ENCODE measurements at places on chromosomes 7 and 10. TPM values are rescaled to one million over a fixed set of nuclear protein-coding genes. Genes with fewer than 3 reads are reported as not detected.

- peak; percentile 2 for DNase-seq
These were observed 126.1 kb downstream of the FAM204A start for GRCh38 chr10:118216020-118216419.

Gene HOXA2
- 0.84 TPM for total RNA-seq

Gene PAX2
- not detected for total RNA-seq

Gene CYP26A1
- total RNA-seq = not detected

GRCh38 chr10:4607681-4608080, 218.3 kb upstream of the AKR1E2 start:
- no peak for DNase-seq

Gene VIPR2
- total RNA-seq = not detected

DNA sequence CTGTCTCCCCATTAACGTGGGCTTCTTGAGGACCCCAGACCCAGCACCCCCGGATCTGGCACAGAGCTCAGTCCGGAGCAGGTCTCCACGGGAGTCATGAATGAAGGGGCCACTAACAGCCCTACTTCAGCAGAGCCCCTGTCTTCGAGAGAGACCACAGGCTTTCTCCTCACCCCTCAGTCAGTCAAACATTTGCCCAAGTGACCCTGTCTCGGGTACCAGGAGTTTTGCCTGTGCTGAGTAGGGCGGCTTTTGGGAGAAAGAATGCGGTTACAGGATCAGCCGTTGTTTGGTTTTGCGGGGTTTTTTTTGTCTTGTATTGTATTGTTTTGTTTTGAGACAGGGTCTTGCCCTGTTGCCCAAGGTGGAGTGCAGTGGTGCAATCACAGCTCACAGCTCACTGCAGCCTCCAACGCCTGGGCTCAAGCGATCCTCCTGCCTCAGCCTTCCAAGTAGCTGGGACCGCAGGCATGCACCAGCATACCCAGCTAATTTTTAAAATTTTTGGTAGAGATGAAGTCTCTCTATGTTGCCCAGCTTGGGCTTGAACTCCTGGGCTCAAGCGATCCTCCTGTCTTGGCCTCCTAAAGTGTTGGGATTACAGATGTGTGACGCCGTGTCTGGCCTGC, 16.5 kb downstream of the ADAP1 start:
- DNase-seq = no peak

DNA sequence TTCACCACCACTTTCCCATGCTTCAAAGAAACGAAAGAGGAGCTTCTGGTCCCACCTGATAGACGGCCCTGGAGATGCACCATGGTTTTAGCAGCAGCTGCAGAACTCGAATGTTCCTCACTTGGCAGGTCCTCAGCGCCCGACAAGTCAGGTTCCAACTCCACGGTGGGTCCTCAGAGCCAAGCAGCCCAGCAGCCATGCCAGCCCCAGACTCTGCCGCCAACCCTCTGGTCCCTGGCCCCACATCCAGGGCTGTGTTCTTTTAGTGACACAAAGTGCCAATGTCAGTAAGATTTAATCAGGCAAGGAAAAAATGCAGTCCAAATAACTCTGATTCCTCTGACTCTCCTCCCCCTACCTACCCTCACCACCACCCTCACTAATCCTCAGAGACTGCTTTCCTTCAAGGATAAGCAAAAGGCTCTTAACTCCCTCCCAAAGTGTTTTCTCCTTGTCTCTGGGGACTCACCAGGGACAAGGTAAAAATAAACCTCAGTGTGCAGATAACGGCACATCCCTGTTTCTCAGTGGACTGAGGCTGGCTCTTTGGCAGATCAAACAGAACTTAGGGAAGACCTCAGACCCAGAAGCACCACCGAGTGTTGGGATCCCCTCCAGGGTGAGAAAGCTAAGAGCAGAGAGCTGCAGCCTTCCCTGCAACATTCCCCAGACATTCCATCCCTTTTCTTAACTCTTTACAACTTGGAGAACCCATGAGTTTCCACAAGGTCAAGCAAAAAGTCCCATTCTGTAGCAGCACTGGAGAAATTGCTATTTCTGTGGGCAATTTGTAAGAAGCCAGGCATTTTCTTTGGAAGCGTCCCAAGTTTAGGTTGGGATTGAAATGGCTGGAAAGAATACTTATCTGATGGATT, 358.9 kb downstream of the FRMD4A start:
- DNase-seq = peak; percentile 85

Gene ZNF117
- 3.7 TPM for total RNA-seq

DNA sequence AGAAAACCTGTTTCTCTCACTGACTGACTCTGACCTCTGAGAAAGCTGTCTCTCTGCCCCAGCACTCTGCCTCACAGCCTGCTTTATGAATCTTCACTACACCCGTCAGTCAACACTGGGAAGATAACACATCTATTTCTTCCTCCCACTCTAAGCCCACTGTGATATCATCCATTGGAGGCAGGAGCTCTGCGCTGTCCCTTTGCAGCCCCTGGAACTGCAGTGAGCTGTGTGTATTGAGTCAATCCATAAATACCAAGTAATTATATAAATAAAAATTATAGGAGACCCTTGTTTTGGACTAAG, 17.2 kb upstream of the FXYD4 start:
- no peak for DNase-seq

Gene DPP6
- 1.3 TPM for total RNA-seq

- DNase-seq = peak; percentile 78
These were observed 14.6 kb downstream of the SFRP4 start for GRCh38 chr7:37901890-37902524.

Measured in RPMI7951 (cell line).